GDM1 (cell line): ENCODE measurements at places on chromosomes 5 and 9.

DNA sequence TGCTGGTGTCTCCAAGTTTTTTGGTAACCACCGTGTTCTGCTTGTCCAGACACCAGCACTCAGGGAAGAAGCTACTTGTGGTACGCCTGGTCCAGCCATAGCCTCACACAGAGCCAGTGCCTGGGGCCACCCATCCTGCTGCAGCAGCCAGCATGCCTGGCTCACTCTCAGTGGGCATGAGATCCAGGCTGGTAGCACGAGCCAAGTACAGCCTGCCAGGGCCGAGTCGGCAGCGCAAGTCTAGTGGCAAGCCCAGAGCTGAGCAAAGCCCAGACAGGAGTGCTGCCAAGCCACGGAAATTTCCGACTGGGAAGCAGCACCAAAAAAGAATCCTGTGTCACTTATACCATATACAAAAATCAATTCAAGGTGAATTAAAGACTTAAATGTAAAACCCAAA is 36.3 kb upstream of the FBXL17 start:
- no peak for DNase-seq

DNA sequence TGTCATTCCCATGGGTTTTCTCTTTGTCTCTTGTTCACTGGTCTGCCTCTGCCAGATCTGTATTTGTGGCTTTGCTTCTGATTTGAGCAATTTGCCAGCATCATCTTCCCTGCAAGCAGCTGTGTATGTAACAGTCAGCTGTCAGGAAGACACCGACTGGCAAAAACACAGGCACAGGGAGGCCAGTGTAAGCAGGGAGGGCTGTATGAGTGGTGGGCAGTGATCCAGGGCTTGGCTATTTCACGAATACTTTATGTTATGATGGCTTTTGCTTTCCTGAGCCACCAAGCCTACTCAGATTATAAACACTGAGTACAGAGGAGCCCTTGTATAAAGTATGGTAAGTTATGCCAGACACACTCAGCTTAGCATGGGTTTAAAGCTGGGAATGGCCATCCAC is 11.6 kb downstream of the BNIP1 start:
- DNase-seq: no peak

DNA sequence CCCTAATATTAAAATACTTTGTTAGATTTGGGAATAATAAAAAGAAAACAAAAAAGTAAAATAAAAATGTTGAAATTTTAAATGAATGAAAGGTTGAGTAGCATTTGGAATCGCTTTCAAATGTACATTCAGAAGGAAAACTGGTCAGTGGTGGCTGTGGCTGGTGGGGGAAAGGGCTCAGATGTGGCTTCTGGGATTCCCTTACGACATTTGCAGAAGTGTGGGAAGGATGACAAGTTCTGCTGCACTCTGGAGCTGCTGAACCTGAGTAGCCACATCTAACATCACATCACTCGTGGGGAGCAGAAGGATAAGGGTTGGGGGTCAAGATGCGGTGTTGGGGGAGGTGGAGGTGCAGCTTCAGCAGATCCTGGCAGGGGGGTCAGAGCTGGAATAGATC is 25.6 kb upstream of the CAST start:
- no peak for DNase-seq

DNA sequence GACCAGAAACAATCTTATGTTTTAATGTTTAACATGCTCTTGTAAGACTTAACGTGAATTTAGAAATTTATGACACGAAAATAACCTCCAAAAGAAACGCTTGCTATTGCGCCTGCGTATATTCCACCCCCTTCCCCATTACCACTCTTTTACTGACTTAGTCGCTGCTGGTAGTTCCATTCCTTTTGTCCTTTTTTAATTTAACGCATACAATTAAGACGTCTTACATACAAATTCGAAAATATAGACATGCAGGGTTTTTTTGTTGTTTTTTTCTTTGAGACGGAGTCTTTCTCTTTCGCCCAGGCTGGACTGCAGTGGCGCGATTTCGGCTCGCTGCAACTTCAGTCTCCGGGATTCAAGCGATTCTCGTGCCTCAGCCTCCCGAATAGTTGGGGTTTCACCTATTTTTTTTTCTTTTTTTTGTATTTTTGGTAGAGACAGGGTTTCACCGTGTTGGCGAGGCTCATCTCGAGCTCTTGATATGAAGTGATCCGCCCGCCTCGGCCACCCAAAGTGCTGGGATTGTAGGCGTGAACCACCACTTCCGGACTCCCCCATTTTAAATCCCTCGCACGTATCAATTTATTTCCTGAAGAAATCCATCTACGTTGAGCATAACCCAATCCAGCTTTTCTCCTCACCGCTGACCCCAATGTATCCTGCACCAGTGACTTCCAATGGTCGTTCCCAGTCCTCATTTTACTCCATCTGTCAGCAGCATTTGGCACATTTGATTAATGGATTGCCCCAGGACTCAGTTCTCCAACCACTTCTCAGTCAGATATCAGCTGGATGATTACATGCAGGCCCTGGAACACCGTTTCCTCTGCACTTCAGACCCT is 684 bp upstream of the MED7 start:
- peak; percentile 50 for DNase-seq

- no peak for DNase-seq
Observed at GRCh38 chr5:153937661-153938060, 101.0 kb downstream of the FAM114A2 start.

DNA sequence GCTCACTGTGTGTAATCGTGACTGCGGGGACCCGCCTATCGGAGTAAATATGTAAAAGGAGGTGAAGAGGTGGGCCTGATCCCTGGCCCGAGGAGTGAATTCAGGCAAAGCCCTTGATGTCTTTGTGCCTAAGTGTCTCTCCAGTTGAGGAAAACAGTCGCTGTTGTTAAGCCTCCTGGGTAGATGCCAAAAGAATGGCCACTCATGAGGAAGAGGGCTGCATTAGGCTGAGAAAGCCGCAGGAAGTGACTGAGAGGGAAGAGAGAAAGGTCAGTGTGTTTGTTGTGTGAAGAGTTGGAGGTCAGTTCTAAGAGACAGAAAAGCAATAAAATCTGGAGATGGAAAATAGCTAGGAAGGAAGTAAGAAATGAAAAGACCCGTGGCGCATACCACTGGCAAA is 35.8 kb upstream of the PIP5K1B start:
- DNase-seq: no peak

- DNase-seq: no peak
Observed at GRCh38 chr5:145101246-145101645, 733.9 kb downstream of the PRELID2 start.

GRCh38 chr5:176533390-176533789 is 3.8 kb downstream of the RNF44 start:
- peak; percentile 81 for DNase-seq

GRCh38 chr5:53071738-53072137 is 37.8 kb downstream of the MOCS2 start:
- no peak for DNase-seq

DNA sequence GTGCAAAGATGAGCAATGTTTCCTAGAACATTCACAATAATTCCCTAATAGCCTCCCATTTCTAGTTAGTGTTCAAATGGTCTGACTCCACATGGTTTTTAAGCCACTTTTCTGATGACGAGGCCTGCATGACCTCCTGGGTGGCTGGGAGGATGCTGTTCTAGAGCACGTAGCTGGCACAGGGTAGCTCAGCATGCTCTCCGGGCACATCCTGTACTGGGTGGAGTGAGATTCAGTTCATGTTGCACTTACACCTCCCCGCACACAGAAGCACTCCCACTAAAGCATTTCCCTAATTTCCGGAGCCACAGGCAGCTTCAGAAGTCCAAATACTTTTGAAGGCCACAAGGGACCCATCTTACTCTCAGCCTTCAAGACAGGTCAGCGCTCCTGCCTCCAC is 159.8 kb upstream of the LHFPL2 start:
- no peak for DNase-seq

GRCh38 chr5:16889972-16890519 is 46.0 kb downstream of the MYO10 start:
- DNase-seq: no peak

- no peak for DNase-seq
Observed at GRCh38 chr9:78707080-78707479, 410.2 kb downstream of the PSAT1 start.

DNA sequence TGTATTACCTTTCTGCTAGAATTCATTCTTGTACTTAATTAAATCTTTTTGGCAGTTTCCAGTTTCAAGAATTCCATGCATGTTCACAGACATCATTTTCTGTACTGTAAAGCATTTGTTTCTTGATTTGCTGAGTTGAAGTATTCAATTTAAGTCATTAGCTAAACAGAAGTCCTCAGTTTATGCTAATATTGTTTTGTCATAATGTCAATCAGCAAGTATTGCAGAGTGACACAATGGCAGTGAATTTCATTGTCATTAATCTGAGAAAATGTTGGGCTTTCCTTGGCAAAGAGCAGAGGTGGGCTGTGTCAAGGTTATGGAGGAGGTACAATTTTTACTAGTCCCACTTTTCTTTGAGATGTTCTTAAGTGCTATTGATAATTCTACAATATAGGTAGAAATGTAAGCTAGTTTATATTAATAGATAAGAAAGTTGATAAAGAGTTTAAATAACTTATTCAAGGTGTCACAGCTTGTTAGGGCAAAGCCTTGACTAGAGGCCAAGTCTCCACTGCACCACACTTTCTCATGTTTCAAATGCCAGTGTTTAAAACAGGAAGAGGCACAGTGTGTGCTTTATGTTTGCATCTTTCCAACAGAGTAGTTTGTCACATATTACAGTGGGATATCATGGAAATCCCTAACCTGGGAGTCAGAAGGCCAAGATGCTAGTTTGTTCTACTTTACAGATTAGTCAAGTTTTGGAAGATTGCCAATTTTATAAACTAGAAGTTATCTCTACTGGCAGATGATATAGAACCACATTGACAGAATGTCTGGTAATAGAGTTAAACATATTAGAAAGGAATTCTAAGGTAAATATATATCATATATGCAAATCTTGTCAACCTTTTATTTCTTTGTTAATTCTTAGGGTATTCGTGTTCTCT is 56.3 kb downstream of the SLF1 start:
- DNase-seq: no peak

GRCh38 chr5:33153831-33154230 is 286.9 kb upstream of the TARS1 start:
- no peak for DNase-seq

GRCh38 chr9:77521091-77521490 is 127.0 kb downstream of the GNA14 start:
- DNase-seq: no peak

- DNase-seq: no peak
Observed at GRCh38 chr5:135153661-135154060, 119.6 kb upstream of the PITX1 start.

DNA sequence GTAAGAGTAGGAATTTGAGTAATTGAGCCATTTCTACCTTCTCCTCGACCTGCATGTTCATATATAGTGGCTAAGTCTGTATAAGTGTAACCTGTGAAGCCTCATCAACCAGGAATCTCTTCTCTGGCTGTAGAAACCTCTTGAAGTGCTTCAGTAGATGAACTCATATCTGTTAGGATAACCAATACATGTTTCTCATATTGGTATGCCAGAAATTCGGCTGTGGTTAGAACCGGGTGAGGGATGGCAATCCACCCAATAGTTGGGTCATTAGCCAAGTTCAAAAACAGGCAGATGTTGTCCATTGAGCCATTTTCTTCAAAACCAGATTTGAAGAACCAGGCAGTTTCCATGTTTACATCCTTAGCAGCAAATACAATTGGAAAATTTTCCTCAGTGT is 28.9 kb upstream of the GSN start:
- no peak for DNase-seq

DNA sequence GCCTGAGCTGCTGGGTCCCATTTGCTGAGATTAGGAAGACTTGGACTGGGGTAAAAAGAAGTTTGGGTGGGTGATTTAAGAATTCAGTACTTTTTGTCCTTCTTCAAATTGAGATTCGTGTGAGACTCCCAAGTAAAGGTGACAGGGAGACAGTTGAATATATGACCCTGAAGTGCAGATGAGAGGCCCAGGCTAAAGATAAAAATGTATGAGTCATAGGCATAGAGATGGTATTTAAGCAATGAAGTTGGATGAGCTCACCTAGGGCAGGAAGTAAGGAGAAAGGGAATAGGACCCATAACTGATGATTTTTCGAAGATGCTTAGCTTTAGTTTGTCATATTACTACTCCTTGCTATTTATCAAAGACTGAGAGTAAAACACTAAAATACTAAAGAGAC is 255.9 kb upstream of the ADRA1B start:
- DNase-seq: no peak

DNA sequence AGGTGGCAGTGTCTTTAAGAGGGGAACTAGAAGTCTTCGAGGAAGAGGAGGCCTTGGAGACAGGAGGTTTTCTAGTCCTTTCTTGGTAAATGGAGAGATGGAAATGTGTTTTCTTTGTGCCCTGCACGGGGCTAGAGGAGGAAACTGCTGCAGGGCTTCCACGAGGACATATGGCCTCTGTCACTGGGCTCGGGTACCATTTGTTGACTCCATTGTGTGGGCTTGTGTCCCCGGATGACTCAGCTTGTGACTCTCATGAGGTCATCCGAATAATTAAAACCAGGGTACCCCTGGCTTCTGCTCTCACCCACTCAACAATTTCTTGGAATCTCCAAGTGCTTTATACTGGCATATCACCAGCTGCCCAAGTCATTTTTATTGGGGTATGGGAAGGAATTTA is 261.7 kb downstream of the KIF4B start:
- DNase-seq: no peak

DNA sequence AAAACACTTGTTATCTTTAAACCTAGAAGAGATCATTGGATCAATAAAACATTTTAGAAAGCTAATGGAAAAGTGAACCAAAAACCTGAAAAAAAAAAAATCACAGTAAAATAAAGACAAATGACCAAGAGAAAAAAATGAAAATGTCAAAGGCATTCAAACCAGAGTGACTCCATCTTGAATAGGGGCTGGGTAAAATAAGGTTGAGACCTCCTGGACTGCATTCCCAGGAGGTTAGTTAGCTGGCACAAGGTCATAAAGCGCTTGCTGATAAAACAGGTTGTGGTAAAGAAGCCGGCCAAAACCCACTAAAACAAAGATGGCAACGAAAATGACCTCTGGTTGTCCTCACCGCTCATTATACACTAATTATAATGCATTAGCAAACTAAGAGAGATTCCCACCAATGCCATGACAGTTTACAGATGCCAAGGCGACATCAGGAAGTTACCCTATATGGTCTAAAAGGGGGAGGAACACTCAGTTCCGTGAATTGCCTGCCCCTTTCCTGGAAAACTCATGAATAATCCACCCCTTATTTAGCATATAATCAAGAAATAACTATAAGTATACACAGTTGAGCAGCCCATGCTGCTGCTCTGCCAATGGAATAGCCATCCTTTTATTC is 116.7 kb upstream of the NEK6 start:
- no peak for DNase-seq

- no peak for DNase-seq
Observed at GRCh38 chr5:72884892-72885291, 68.4 kb downstream of the TNPO1 start.

GRCh38 chr9:105496826-105497225 is 49.0 kb downstream of the FSD1L start:
- DNase-seq: no peak

- DNase-seq: no peak
Observed at GRCh38 chr9:124008303-124008693, 3.3 kb upstream of the LHX2 start.

- no peak for DNase-seq
Observed at GRCh38 chr9:37679649-37680402, 29.1 kb downstream of the FRMPD1 start.
